ENCODE measurements at places on chromosomes 1 and 21.

GRCh38 chr1:119676571-119677206 is 28.6 kb upstream of the ZNF697 start:
- DNase-seq = no peak

DNA sequence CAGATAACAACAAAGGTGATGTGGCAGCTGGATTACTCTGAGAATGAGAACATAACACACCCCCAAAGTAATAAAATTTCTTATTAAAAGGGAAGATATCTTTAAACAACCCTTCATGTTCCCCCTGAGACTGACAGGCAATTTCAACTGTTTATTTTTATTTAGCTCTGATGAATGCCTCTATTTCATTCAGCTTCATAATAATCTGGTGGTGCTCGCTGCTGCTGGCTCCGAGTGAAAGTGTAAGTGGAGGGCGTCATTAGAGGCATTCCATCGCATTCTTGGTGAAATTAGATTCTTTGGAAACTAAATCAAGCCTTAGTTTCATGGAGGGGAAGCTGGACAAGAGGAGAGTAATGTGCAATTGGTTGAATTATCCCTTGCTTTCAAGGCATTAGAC is 128.9 kb downstream of the GRIK1 start:
- DNase-seq = no peak

GRCh38 chr1:2526824-2527555 is 594 bp upstream of the PANK4 start:
- no peak for DNase-seq

- no peak for DNase-seq
Observed at GRCh38 chr1:36511804-36512798, 29.4 kb upstream of the CSF3R start.

Measured in NCI-H446 (cell line).